ENCODE measurements at places on chromosomes 5 and 9.

DNA sequence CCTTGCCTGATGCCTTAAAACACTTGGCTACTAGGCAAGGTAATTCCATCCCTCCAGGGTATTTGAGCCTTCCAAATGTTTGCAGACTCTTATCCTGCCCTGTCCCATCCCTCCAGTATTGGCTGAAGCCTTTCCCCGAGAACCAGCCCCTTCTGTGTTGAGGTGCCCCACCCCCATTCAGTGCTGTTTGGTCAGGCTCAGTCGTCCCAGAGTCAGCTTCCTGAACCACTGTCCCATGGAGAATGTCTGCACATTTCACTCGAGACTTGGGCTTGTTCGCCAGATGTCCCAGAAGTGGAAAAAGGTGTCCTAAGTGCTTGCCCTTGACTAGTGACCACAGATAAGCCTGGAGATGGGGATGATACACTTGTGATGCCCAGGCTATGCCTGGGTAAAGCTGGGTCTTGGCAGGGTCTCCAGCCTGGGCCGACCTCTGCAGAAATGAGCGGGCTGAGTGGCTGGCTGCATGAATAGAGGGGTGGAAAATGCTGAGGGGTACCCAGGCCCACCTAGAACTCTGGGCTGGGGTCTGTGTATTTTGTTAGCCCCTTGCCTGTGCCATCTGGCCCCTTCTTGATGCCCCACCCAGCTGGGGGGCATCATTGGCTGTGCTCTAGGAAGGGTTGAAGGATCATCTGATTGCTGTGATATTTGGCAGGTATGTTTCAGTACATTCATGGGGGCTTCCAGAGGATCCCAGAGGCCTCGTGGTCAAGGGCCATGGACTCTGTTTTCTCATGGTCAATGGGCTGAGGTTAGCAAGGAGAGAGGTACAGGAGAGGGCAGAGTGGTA, 178.4 kb downstream of the MACROH2A1 start:
- DNase-seq = no peak

DNA sequence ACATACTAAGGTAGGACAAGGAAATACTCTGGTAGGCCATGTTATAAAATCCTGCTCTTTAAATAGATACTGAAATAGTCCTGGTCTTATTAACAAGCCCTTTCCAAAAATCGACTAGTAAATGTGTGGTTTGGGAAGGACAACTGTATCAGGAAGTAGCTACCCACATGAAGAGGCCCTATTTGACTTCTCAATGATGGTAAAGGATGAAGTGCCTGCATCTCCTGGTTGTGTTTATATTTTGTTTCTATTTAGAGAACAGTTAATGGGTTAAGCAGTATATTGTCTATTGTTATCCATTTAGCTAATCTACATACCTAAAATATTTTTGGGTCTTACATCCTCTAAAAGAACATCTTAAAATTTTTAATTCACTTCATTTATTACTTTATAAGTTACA, 12.5 kb downstream of the GDF9 start:
- DNase-seq = no peak

DNA sequence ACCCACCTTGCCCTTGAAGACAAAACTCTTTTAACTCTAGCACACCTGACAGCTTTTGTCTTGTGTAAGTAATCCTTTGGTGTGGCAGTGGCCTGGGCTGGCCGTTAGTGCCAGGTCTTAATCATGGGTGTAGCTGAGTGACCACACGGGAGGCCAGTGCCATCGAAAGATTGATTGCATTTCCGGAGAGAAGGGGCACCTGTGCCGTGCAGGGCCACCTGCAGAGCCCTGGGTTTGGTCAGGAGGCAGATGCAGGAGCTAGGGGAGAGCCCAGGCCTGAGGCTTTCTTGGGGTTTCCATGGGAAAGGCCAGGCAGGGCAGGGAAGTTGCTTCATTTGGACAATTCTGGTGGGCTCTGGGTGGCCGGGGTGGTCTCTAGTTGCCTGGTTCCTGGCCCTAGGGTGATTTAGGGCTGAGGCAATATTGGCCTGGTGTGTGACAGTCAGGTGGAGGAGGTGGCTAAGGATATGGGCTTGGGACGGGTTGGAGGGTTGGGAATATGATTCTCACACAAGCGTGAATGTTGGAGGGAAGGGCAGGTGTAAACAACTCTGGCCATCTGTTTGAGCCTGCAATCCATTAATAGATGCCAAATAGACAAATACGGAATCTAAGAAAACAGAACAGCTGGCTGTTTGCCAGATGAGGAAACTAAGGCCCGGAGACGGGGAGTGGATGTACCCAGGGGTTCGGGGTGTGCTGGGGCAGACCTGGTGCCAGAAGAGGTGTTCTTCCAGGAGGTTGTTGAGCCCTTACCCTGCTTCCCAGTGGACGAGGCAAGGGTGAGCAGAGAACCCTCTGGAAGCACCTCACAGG, 4.6 kb downstream of the DBH start:
- no peak for DNase-seq

DNA sequence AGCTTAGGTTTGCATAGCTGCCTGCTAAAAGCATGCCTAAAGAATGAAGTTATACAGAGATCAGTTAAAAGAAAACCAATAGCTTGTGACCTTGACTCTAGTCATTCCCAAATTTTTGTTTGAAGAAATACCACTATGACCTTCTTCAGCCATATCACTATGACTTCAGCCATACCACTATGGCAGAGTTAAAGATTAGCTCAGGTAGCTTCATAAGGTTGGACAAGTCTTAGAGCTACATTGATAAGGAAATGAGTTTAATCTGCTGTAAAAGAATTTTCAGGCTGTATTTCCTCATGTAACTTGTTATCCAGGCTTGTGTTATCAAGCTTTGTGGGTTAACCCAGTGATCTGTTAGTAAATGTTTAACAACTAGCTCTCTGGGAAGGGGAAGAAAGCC, 30.7 kb downstream of the C6 start:
- DNase-seq = no peak

DNA sequence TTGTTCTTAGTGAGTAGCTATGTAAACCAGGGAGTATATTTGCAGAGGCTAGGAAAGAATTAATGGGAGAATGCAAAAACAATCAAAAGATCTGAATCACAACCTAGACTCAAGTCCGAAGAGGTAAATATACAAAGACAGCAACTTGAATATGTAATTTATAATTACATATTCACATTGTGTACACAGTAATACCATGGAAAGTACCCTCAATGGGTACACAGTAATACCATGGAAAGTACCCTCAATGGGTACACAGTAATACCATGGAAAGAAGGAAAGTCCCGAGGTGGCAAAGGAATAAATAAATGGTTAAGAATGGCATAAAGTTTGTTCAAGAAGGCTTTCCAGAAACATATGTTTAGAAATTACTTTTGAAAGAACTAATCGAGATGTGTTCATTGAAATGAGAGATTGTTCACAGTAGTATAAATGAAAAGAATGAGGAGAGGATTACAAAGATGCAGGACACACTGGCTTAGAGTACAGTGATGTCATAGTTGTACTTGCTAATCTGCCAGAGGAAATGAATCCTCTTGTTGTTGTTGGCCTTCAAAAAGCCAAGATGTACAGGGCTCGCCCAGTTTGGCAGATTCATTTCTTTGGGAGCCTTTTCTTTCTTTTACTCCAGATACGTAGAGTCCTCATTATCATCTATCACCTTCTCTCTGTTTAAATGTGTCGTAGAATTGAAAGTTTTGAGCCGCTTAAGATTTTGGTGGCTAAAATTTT, 116.0 kb downstream of the UNC13B start:
- DNase-seq = no peak

DNA sequence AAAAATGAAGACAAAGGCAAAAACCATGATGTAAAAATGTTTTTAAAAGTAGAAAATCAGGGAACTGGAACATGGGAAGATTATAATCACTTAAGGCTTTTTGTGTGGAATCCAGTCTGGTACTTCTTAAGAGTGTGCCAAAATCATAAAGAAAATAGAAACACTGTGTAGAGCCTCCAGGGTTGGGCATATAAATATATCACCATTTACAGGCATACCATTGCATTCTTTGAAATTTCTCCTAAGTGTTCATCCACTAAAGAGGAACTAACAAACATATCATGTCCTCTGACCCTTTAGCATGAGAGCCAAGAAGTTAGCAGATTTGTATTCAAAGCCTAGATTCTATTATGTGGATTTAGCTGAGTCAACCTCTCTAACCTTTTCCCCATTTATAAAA, 93.3 kb downstream of the SLF1 start:
- no peak for DNase-seq

DNA sequence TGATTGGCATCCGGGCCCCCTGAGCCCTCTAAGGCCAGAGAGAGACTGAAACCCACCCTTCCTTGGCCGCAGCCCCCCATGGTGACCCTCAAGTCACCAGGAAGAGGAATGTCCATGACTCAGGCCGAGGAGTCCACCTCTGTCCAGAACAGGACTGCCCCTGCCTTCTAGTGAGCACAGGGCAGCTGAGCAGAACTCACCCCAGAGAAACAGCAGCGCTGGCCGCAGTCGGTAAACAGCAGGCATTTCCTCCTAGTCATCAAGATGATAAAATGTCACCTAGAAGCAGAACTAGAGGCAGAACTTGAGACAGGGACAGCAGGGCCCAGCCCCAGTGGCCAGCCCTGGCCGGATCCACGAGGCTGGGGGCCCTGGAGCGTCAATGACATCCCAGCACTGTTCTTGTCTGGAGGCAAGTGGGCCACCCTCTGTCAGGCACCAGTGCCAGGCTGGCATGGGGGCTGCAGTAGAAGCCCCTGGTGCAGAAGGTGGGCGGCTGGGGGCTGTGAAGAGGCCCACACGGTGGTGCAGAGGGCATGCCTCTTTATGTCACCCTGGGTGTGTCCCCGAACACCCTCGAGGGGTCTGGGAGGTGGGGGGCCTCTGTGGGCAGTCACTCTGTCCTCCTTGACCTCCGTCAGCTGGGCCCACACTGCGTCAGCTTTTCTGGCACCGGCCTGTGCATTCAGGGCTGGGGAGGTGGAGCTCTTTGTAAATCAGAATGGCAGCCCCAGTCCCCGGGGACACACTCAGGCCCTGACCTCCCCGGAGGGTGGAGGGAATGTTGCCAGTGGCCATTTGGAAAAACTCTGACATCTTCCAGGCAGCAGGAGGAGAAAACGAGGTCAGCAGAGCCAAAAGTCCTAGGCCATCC, 83.0 kb downstream of the NTNG2 start:
- DNase-seq = no peak

DNA sequence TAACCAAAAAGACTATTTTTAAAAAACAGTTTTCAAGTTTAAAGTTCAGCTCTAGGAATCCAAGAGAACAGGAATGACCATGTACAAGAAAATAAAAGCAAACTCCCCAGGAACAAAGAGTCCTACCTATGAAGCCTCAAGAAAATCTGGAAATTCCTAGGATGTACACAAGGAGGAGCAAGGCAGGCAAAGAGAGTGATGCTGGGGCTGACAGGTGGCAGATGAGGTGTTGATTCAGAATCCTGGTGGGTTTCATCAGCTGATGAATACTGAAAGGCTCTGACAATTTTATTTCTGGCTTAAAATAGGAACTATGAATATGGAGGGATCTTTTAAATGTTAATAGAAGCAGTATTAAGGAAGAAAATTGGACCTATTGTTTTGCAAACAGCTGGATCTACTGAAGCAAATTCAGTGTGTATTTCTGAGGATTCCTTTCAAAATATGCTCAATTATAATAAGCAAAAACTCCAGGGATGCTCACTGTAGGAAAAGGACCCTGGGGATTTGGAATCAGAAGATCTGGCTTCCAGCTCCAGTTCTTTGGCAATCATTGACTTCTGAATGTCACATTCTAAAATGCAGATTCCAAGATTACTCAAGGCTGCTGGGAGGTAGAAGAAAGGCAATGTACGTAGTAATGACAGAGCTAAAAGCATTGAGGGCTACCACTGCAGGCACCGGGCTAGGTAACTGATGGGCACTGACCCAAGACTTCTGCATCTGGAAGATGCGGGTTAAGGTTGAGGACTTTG, 28.0 kb upstream of the SH3RF2 start:
- DNase-seq = no peak

- DNase-seq = no peak
Measured at GRCh38 chr9:101536351-101536750, 2.7 kb downstream of the RNF20 start.

- DNase-seq = no peak
Measured at GRCh38 chr9:96167011-96167410, 135.0 kb downstream of the HSD17B3 start.

GRCh38 chr5:102262688-102263087, 33.4 kb downstream of the SLCO4C1 start:
- DNase-seq = no peak

DNA sequence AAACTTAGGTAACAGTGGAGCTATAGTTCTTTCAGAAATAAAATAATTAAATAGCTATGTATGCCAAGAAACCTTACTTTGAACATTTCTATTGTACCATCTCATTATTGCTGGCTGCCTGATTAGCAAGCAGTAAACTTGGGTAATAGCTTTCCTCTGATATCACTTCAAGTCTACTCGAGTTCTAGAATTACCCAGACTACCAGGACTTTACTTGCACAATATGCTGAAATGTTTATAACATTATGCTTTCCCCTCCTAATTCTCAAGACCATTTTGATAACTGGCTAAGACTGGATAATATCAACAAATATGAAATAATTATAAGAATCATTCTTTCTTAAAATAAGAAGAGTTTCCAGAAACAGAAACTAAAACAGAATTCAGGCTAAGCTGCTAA, 512.6 kb downstream of the RAB3C start:
- no peak for DNase-seq

DNA sequence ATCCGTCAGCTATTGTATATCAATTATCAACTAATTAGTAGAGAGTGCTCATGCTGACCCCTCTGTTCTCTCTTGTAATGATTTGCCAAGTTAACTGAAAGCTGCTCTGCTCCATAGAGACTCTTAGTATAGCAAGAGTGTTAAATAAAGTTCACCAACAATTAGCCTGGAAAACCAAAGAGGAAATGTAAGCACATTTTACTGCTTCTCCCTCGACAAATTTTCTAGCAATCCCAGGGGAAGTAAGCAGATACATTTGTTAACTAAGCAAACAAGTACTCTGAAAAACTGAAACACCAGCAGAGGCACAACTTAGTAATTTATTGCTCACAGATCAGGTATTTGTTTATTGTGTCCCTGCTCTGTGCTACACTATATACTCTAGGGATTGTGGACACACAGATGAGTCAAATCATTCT, 162.2 kb downstream of the GLIS3 start:
- DNase-seq = no peak
